ENCODE measurements at places on chromosomes 4 and X.

- DNase-seq: peak; percentile 19
Measured at GRCh38 chr4:100935090-100935489, 412.2 kb downstream of the PPP3CA start.

DNA sequence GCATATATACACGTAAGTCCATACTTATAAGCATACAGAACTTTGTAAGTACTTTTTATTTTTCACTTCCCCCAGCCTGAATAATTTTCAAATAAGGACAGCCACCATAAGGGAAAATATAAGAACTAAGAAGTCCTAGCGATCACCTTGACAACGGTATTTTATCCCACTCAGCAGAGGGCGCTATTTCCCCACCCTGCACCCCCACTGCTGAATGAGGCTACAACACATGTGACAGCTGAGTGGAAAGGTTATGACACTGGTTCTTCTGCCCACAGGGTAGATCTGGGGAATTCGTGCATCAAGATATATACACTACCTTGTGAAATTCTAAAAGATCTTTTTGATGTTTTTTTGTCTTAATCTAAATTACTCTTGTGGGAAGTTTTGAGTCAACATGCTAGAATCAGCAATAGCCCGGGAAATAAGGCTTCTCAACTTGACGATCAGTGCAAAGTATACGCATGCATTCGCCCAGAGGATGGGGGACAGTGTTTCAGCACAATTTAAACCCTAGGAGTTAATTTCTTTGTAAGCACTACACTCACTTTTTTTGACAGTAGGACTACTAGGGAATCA lies 151.5 kb downstream of the CORIN start:
- DNase-seq: peak; percentile 81

DNA sequence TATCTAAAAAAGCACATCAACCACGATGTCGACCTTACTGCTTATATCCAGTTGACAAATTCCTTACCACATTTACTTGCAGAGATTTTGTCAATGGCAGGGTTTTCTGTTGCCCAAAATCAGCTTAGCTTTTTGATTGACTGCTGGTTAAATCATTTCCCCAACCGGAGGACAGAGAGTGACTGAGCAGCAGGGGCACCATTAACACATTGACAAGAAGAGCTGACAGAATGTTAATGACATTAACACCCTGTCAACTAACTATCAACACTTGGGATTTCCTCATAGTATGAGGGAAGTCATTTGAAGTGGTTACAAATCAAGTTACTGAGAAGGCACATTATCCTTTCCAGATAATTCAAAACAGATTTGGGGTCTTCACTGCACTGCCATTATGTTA lies 368.4 kb downstream of the RPA4 start:
- no peak for DNase-seq

DNA sequence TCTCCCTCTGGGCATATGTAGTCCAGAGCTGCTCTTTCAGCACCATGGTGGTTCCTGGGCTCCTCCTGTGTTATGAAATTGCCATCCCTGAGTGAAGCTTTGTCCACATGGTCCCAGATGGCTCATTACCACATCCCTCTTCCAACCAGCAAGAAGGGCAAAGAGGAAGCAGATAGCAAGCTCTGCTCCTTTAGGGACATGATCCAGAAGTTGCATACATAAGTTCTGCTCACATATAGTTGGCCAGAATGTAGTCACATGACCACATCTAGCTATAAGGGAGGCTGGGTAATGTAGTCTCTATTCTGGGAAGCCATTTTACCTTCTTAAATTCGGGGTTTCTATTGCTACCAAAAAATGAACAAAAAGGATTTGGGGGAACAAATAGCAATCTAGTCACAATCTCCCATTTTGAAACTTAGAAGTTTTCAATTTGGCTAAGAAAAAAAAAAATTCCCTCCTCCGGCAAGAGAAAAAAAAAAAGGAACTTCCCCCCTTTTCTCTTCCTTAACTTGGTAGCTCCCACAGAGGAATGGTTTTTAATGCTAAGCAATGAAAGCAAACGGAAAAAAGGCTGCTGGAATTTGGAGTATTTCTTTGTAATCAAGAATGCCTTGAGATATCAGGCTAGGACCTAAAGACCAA lies 88.2 kb upstream of the USP9X start:
- peak; percentile 70 for DNase-seq

GRCh38 chrX:2266445-2267349 lies 234.1 kb downstream of the DHRSX start:
- peak; percentile 49 for DNase-seq

- DNase-seq: no peak
Measured at GRCh38 chr4:45741897-45742296, 382.0 kb downstream of the GABRG1 start.

GRCh38 chr4:86596807-86597206 lies 2.7 kb downstream of the PTPN13 start:
- no peak for DNase-seq

DNA sequence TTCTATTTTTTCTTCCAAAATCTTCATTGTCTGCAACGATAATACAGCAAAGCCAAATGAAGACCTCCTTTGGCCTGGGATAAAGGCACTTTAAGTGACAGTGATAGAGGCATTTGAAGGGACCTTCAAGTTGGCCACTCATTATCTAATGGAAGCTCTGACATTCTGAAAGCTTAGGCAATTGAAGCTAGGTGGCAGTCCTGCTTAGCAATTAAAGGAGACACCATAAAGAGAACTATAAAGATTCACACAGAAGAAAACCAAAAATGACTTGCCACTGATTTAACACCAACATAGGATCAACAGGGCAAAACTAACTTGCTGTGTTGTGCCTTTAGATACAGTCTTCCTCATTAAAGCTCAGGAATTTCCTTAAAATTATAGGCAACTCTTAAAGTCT lies 103.3 kb upstream of the TSPAN7 start:
- DNase-seq: peak; percentile 8

DNA sequence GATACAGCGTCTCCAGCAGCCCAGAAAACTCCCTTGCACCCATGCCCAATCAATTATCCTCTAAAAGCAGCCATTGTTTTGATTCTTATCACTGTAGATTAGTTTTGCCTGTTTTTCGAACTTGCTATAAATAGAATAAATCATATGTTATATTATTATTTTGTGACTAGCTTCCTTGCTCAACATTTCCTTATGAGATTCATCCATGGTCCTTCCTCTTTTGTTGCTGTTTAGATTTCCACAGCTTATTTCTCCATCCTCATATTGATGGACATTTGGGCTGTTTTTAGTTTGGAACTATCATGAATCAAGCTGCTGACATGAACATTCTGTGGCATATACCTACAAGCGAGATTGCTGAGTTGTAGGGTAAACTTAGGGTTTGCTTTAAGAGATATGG lies 595.3 kb downstream of the BCOR start:
- no peak for DNase-seq

- DNase-seq: no peak
Measured at GRCh38 chr4:176273736-176274135, 4.7 kb upstream of the ASB5 start.

GRCh38 chr4:127102361-127102760 lies 530.4 kb upstream of the INTU start:
- no peak for DNase-seq

- no peak for DNase-seq
Measured at GRCh38 chrX:12042615-12043014, 95.7 kb upstream of the FRMPD4 start.

- DNase-seq: peak; percentile 45
Measured at GRCh38 chrX:150446151-150446550, 83.0 kb downstream of the MAMLD1 start.

DNA sequence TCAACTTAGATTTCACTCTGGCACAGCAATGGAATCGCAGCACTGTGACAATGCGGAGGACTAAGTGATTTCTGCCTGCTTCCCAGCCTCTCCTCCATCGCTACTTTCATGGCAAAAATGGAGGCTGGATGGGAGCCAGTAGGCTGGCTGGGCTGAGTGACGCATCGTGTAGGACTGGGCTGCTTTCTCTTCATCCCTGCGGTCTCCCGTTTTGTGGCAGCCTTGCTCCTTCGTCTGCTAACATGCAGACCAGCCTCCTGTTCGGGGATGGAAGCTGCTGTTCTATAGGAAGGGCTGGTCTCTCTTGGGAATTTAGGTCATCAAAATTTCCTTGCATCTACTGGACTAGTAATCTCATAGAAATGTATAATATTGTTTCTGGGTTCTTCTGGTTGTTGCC lies 15.8 kb upstream of the RGS12 start:
- no peak for DNase-seq

- DNase-seq: no peak
Measured at GRCh38 chr4:16157609-16158503, 68.4 kb downstream of the TAPT1 start.

DNA sequence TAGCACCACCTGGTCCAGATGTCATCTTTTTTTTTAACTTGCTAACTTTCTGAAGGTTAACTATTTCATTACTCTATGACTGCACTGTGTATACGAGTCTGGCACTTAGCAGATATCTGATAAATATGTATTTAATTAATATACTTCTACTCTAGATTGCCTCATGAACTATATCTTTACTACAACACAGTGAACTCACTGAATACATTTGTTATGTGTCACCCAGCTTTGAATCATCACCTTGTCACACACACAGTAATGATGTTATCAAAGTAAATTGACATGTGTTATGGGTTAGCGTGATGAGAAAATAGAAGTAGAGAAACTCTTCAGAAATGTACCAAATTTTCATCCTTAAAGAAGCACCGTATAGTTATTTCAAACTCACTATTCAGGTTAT lies 419.3 kb upstream of the ADGRL3 start:
- no peak for DNase-seq

DNA sequence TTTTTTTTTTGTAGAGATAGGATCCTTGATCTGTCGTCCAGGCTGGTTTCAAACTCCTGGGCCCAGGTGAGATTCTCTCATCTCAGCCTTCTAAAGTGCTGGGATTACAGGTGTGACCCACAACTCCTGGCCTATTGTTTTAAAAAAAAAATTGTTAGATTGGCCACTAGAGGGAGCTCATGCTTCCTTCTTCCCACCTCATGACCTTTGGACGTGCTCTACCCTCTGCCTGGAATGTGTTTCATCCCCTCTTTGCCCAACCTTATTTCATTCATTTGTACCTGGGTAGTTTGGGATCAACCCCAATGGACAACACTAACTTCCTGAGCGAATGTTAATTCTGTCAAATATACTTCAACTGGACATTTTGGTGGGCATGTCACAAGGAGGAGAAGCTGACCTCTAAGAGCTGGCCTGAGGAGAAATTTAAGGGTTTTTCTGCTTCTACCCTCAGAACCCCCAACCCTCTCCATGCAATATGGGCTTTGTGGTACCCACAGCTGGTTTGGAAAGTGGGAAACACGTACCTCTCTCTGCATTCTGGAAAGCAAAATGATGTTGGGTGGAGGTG lies 6.4 kb downstream of the PPEF2 start:
- peak; percentile 52 for DNase-seq

DNA sequence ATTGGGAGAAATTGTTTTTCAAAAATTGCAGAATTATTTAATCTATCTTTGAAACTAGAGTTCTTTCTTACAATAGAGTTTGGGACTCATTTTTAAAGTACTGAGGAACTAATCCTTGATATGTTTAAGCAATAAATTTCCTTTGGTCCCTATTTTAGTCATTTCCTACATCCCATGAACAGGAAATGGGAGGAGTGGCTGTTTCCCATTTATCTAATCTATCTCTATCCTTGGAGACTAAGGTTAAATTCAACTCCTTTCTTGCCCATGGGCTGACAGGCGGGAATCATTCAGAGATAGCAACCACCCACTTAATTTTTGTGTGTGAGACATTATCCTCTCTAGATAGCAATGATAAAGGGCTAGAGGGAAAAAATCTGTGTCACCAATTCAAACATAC lies 131.6 kb upstream of the EMCN start:
- DNase-seq: no peak

DNA sequence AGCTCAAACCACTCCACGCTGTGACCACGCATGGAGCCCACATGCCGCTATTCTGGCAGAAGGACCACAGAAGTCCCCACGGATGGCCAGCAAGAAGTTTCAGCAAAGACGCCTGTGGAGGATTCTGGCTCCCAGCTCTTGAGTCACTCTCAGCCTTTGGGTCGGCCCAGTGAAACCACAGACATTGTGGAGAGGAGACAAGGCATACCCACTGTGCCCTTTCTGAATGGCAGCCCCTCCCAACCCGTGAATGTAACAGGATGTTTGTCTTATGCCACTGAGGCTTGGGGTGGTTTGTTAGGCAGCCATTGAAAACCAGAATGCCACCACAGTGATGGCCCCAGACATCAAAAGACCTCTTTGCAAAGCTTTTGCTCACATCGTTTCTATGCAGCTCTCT lies 42.7 kb downstream of the ABLIM2 start:
- no peak for DNase-seq

- DNase-seq: no peak
Measured at GRCh38 chr4:177487977-177488376, 45.7 kb upstream of the AGA start.

DNA sequence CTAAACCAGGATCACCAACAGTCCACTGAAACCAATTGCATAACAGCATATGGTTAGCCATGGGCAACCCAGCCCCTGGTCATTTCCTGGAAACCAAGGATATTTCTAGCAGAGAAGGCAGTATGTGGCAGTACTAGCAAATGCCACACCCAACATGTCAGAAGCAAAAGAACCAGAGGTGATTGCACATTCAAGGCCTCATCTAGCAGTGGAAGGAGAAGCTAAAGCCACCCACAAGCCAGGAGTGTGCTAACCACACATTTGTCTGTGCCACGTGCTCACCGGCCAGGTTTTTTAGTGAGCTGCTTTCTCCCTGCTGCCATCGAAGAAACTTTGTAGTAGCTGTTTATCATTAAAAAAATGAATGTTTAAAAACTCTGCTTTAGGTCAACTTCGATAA lies 42.0 kb downstream of the TEC start:
- peak; percentile 58 for DNase-seq

DNA sequence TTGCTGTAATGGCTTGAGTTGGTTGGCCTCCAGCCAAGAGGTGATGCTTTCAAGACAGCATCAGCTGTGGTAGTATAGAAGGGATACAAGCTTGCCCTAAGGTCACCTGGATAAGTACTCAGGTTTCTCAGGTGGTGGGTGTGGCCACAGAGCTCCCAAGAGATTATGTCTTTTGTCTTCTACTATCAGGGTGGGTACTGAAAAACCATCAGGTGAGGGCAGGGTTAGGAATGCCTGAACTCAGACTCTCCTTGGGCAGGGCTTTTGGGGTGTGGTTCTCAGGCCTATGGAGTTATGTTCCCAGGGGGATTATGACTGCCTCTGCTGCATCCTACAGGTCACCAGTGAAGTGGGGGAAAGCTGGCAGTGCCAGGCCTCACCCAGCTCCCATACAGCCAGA lies 654.6 kb upstream of the GALNT7 start:
- no peak for DNase-seq

- DNase-seq: no peak
Measured at GRCh38 chrX:46328133-46328532, 217.1 kb downstream of the ZNF674 start.
